Skeletal muscle tissue (tissue), 5 donors: ENCODE measurements at places on chromosomes 3 and 15. TPM values are rescaled to one million over a fixed set of nuclear protein-coding genes. Genes with fewer than 3 reads are reported as not detected.

The AP3B2 gene
- total RNA-seq: not detected

The LIPH gene
- under 0.01 TPM for total RNA-seq

The MYO1E gene
- total RNA-seq: 29.7 TPM

The SEMA5B gene
- total RNA-seq: 8.4 TPM

The PPP2R3A gene
- total RNA-seq: 45.9 TPM
